Activated CD4-positive, CD25-positive, alpha-beta regulatory T cell (primary cell): ENCODE measurements at places on chromosomes 6 and 20.

DNA sequence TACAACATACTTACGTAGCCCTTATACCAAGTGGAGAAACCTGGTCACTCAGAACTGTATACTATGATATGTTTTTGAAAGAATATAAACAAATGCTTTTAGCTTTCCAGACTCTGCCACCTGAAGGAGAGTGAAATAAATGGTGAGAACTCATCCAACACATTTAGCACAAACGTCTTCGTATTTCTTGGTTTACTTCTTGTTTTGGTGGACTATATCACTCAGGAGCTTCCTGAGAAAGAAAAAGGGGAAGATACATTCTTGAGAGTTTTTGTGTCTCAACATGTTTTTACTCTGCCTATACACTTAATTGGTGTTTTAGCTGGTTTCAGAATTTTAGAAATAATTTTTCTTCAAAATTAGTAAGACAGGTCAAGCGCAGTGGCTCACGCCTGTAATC, 19.4 kb upstream of the CTAGE9 start:
- no peak for DNase-seq

DNA sequence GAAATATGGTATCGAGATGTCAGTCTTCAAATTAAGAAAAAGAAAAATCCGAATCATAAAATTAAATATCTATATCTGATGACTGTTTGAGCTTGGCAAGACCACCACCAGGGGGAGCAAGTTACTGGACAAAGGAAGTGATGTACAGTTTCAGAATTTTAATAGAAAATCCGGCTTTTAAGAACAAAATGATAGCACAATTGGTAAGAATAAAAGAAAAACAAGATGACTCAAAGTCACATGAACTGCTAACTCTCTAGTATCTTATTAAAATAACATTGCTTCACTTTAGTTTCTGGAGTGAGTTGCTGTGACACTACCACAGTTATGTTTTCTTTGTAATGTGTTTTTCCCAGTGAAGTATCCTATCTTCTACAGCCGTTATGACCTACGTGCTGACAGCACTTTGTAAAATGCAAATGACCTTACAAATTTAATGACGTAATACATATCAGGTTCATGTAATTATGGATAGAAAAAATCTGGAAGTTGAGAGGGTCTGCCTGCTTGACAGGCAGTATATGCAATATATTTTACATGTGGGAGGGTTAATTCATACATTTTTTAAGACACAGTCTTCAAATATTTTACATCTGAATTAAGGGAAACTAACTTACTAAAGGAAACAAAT, 405.3 kb upstream of the HS3ST5 start:
- DNase-seq, result no peak

DNA sequence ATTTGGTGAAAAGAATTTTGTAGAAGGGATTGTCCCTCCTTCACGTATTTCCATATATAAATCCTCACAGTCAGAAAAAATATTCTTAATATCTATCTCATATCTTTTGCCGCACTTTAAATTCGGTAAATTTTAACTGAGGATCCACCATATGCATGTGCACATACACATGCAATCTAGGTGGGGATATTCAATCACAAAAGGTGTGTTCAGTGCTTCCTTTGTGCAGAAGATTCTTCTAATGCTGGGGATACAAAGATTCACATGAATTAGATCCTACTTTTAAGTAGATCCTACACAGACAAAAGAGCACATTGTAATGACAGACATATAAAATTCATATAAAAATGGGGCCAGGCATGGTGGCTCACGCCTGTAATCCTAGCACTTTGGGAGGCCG, 13.6 kb upstream of the HLA-DRB1 start:
- no peak for DNase-seq

- no peak for DNase-seq
Observed at GRCh38 chr6:56334937-56335336, 87.6 kb upstream of the COL21A1 start.

DNA sequence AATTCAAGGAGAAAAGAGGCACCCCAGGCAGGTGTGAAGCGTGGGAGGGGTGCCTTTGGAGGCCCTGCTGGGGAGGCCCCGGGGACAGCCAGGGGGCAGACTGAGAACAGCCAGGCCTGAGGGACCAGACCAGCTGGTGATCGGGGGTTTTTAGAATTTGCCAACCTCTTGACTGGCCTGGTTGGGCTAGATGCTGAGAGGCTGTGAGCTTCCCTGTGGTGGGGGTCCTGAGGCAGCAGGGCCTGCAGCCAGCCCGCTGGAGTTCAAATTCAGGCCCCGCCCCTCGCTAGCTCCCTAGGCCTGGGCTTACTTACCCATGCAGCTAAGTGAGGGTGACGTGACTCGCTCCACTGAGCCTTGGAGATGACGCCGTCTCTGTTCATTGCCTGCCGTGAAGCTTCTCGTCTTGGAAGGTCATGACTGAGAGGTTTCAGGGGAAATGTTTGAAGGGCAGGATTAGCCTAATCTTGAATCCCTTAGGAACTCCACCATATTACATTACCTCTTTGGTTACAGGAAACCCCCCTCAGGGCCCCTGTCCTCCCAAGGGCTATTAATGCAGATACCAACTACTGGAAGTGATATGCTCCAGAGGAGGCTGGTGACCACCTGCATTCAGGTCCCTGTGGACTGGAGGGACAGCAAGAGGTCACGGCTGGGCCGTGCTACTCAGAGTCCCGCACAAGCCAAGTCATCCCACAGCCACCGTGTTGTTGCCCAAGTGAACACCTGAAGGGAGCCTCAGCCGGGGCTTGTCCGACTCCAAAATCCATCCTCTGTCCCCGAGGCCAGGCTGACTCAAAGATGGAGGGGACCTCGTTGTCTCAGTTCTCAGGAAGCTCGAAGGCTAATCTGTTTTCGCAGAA, 73.9 kb upstream of the DUSP22 start:
- no peak for DNase-seq

DNA sequence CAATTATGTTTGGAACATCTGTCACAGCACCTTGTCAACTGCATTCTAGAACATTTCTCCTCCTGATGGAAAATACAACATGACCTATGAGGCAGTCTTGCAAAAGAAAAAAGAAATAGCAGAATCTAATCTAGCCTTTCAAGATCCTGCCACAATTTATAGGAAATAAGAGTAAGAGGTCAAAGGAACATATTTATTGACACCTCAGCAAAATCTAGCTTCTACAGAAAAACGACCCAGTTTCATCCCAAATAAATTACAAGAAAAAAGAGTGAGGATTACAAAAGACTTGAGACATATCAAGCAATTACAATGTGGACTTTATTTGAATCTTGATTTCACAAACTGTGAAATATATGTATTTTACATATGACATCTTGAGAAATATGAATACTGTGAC, 4.2 kb downstream of the FBXO9 start:
- DNase-seq, result no peak

GRCh38 chr6:56682635-56683034, 39.9 kb upstream of the DST start:
- no peak for DNase-seq

GRCh38 chr6:18488526-18489270, 101.5 kb downstream of the RNF144B start:
- DNase-seq, result no peak

DNA sequence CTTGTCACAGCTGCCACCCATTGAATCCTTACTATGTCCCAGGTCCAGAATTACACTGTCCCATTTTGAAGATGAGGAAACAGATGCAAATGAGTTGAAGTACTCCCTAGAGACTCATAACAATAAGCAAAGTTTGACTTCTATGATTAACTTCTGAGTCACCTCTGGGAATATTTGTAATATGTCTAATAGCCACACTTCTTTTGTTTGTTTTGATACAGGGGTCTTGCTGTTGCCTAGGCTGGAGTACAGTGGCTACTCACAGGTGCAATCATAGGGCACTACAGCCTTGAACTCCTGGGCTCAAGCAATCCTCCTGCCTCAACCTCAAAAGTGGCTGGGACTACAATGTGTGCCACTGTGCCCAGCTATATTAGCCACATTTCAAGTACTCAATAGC, 11.4 kb upstream of the SOX12 start:
- no peak for DNase-seq

DNA sequence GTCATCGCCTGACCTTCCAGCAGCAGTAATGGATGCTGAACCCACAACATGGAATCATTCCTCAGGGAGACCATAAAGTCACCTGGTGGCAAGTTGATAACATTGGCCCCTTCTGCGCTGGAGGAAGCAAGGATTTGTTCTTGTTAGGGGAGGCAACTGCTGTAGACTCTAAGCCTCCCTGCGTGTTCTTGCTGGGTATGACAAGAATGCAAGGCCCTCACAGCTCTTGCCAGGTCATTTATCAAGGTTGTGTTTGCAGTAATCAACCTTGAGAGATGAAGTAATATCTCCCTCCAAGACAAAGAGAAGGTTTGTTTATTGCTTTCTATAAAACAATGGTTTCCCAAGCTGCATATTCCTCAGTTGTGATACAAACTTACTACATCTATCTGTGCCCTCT, 80.9 kb downstream of the PERP start:
- DNase-seq, result no peak

DNA sequence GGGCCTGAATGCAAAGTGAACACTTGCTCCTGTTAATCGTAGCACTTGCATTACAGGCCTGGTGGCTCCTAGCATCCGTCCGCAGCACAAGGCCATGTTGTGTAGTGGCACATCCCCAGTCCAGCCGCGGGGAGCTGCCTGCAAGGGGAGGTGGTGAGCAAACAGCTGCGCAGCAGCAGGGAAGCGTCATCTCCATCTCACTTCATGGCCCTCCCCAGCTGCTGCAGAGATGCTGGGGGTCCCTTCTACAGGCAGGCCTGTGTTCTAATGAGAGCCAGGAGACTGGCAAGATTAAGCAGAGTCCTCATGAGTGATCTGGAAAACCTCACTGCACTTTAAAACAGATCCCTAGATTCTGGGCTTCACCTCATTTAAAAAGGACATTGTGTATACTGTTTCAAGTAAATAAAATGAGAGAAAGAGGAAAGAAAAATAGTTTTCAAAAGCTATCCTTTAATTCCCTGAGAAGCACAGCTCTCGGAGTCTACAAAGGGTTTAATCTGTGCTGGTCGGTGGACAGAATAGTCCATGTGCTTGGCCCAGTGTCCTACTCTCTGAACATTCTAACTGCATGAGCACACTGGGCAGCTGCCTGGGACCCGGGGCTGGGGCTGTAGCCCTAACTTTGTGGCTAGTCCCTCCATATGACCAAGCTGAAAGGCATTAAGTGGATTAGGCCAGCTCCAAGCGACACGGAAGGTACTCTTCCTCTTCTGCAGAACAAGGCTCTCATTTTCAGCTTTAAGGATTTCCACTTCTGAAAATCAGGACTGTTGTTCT, 125.8 kb downstream of the LY86 start:
- DNase-seq, result no peak

GRCh38 chr20:44552950-44553908, 29.1 kb upstream of the PKIG start:
- DNase-seq, result no peak

- DNase-seq, result no peak
Observed at GRCh38 chr20:23582293-23582692, 14.0 kb upstream of the CST9L start.

- no peak for DNase-seq
Observed at GRCh38 chr6:56575736-56576135, 67.0 kb downstream of the DST start.

GRCh38 chr20:52083627-52084232, 107.8 kb downstream of the ZFP64 start:
- no peak for DNase-seq

- no peak for DNase-seq
Observed at GRCh38 chr20:24049081-24049480, 60.5 kb upstream of the GGTLC1 start.

GRCh38 chr6:143397227-143398222, 53.0 kb downstream of the ADAT2 start:
- no peak for DNase-seq

DNA sequence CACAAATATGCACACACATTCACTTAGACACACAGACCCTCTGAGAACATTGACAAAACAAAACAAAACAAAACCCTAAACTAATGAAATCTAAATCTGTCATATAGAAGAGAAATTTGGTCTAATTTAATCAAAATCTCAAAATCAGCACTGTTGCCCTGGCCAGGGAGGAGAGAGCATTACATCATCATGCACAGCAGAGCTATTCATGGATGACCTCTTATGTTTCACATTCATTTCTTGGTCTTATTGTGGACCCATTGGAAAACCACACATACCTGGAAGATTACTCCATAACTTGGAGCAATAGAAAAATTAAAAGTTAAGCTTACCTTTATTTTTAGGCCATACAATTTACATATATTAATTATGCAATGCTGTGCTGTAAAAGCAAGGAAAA, 1223.6 kb upstream of the GJE1 start:
- DNase-seq, result no peak

DNA sequence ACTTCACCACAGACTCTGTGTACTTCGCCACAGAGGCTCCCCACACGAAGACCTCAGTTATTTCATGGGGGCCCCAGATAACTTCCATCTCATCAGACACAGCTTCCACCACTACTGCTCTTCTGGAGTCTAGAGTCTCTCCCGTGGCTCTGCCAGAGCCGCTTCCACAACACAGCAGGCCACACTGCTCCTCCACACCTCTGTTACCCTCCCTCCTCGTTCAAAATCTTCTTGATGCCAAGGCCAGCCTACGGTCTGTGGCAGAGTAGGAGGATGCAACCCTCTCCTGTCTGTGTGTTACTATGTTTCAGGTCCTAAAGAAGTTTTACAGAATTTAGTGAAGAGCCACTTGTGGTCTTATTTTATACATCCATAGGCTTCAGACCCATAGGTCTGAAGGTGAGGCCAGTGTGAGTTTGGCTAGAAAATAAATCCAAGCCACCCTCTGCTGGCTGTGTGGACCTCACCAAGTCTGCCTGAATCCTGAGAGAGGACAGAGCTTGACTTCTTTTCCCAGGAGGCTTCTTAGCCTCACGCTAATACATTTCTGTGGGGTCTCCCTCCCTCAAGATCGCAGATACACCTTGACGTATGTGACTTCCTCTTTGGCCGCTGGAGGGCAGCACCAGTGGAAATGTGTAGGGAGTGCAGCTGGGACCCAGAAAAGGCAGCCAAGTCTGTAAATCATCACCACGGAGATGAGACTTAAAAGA, 197.7 kb downstream of the FAXC start:
- no peak for DNase-seq

DNA sequence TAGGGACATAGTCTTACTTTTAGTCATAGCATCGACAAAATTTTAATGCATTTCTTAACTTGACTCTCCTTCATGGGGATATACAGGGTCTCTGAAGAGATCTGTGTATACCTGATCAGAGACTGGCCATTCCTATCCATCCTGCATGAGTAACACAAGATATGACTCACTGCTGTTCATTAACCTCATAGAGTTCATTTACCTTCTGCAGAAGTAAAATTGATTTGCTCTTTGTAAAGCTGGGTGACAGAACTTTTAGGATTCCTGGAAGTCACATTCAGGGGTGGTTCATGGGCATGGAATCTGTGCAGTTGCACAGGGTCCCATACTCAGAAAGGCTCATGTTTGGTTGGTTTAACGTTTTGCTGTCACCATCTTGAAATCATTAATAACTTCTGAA, 53.2 kb downstream of the PDE7B start:
- DNase-seq, result no peak

GRCh38 chr6:156957931-156958547, 180.9 kb downstream of the ARID1B start:
- no peak for DNase-seq

DNA sequence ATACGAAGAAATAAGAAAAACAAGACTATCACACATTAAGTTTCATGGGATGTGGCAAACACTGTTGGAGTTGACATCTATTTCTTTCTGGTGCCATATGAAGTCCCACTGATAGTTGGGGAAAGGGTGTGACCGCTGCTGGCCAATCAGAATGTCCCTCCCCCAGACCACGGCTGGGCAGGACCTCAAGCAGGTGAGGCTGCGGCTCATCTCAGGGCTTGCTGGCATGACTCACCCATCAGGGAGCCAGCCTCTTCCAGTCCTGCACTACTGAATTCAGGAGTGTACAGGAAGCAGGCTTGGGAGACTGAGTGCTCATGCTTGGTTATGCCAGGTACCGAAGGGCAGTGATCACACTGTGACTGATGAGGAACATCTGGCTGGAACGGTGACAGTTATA, 18.9 kb downstream of the PREP start:
- DNase-seq, result no peak
